Activated effector memory CD4-positive, alpha-beta T cell treated with anti-CD3 and anti-CD28 coated beads, Interleukin-2, amount 50 U/mL, for 16 hours (primary cell): ENCODE measurements at places on chromosomes 16 and 17.
A peak's percentile ranks its signal among the peaks of the same experiment; 100 is the strongest.

DNA sequence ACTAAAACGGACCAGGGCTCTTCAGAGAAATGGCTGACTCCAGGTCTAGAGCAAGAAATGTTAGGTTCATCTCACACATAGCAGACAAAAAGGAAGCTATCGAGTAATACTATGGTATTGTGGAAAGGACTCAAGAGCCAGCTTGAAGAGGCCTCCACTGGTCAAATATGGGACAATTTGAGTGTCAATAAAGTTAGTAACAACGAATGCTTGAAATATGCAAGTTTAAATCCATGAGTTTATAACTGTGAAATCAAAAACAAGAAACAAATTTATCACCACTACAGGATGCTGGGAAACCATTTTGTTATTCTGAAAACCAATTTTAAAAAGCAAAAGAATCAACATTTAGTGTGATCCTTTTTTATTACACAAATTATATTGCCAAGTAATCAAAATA lies 50.4 kb upstream of the ANKFY1 start:
- no peak for DNase-seq

GRCh38 chr17:60422162-60422665 lies at the start of gene CHCT1:
Gene CHCT1, plus strand, starts transcription at chr17:60422489. Its CDS starts 104 bp downstream, at chr17:60422593.
- DNase-seq = no peak

- DNase-seq = no peak
These were observed 419.1 kb upstream of the RBFOX1 start for GRCh38 chr16:6913566-6913965.

GRCh38 chr16:87273471-87274030 lies 43.6 kb downstream of the C16orf95 start:
- DNase-seq = no peak

- DNase-seq = no peak
These were observed 9.6 kb downstream of the ACE start for GRCh38 chr17:63486317-63487013.

GRCh38 chr17:6639586-6640535 lies 650 bp downstream of the KIAA0753 start:
- peak; percentile 79 for DNase-seq

GRCh38 chr16:67311607-67312488 lies 14.7 kb downstream of the KCTD19 start:
- DNase-seq = peak; percentile 89

- peak; percentile 51 for DNase-seq
These were observed 30.4 kb downstream of the RPH3AL start for GRCh38 chr17:322006-322780.

GRCh38 chr17:49760932-49761558 lies 2.9 kb downstream of the FAM117A start:
- peak; percentile 46 for DNase-seq

DNA sequence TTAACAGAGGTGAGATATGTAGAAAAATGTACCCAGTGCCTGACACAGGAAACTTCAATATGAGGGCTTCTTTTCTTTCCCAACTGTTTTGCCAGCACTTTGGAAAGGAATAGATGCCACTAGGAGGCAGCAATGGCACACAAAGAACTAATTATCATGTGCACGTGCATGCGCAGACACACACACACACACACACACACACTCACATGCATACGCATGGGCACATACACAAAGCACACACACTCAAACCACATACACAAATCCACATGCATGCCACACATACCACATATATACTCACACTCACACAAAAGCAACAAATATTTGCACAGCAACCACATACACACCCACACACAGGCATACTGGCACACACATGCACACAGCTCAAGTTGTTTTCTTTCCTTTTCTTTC lies 8.8 kb upstream of the CEP112 start:
- DNase-seq = peak; percentile 74

GRCh38 chr17:49739641-49740271 lies 24.2 kb downstream of the FAM117A start:
- peak; percentile 95 for DNase-seq

GRCh38 chr17:4997302-4998026 lies at the start of the genes INCA1 and KIF1C:
Gene INCA1, minus strand, starts transcription at chr17:4997522. Its CDS starts 3,085 bp downstream, at chr17:4994437.
Gene KIF1C, plus strand, starts transcription at chr17:4997950. Its CDS starts 2,297 bp downstream, at chr17:5000247.
- peak; percentile 96 for DNase-seq

GRCh38 chr17:81328978-81329926 lies 34.1 kb upstream of the SLC38A10 start:
- no peak for DNase-seq

- DNase-seq = no peak
These were observed 78.3 kb downstream of the TANGO6 start for GRCh38 chr16:68921637-68922036.

DNA sequence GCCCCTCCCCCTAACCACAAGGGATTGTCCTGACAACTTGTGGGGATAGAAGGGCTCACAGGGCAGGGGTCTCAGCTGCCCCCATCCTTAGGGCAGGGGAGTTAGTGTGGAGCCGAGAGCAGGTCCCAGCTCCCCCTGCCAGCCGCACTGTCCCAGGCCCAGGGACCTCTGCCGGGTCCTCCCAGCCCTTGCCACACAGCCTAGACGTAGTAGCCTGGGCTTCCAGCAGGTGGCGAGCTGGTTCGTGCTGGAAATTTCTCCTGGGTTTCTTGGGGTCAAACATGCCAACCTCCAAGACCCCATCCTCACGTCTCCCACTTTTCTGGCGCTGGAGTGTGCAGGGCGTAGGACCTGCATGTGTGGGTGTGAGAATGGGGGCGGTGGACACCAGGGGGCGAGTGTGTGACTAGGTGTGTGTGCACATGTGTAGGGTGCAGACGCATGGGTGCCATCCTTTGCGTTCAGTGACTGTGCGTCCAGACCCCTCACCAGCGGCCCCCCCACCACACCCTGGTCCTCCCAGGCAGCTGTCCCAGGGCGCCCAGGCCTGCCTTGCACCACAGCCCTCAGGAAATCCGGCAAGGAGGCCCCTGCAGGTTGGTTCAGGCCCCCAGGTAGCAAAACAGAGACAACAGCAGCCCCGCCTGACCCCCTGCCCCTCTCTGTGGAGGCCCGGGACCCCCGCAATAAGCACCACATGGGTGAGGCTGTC lies 29.5 kb downstream of the SBK1 start:
- DNase-seq = peak; percentile 74

- DNase-seq = peak; percentile 83
These were observed 50.5 kb upstream of the AMZ2 start for GRCh38 chr17:68197091-68197996.

DNA sequence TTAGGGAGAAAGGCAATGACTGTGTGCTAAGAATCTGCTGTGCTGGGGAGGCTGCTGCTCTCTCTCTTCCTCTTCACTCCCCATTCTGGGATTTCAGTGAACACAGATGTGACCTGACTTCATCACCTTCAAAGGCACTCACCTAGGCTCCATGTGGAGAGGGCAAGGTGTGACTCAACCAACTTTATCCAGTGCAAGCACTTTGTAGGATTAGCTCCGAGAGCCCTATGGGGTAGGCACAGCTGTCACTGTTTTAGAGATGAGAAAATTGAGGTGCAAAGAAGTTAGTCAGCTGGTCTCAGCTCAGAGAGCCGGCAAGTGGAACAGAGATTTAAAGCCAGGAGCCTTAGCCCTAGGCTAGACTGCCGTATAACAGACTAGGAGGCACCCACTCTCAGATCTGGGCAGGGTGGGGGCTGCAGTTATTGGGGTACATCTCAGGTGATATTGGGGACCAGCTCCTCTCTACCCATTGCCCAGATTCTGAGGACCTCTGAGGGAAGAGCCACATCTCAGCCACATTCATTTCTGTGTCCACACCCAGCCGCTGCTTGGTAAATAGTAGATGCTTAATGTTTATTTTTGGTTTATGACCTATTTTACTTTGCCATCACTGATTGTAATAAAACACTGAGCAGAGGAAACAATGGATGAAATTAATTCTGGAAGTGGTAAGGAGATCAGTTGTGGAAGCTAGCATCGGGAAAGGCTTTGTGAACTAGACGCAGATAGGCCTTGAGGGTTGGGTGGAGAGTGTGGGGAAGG lies 138.8 kb downstream of the CCDC182 start:
- no peak for DNase-seq

DNA sequence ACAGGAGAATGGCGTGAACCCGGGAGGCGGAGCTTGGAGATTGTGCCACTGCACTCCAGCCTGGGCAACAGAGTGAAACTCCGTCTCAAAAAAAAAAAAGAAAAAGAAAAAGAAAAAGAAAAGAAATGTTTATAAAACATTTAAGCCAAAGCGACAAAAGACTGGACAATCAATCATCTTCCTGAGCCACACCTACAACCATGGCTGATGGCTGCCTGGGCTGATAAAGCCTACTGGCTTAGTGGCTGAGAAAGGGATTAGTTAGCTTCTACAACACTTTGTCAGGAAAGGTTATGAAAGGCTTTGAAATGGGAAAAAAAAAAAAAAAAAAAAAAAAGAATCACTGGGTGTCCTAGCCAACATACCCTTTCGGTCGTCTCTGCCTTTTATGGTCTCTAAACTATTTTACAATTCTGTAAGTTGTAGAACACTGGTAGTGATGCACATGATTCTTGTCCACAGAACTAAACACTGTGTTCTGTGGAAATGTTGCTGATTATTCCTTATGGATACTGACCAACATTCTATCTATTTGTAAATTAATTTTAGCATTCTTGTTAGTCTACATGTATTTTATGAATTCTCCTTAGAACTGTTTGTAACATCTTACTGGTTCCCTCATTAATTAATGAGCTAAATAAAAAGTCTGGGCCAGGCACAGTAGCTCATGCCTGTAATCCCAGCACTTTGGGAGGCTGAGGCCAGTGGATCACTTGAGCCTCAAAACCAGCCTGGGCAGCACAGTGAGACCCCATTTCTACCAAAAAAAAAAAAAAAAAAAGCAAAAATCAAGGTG lies 45.5 kb downstream of the ZZEF1 start:
- DNase-seq = no peak
